Naive thymus-derived CD8-positive, alpha-beta T cell (primary cell): ENCODE measurements at places on chromosomes 7 and 10.

GRCh38 chr10:84015877-84016595 lies 123.3 kb upstream of the GHITM start:
- DNase-seq, result no peak

- no peak for DNase-seq
Measured at GRCh38 chr10:45241865-45242520, 73.4 kb downstream of the OR13A1 start.

GRCh38 chr10:42875798-42876341 lies 93.3 kb downstream of the BMS1 start:
- DNase-seq, result no peak

DNA sequence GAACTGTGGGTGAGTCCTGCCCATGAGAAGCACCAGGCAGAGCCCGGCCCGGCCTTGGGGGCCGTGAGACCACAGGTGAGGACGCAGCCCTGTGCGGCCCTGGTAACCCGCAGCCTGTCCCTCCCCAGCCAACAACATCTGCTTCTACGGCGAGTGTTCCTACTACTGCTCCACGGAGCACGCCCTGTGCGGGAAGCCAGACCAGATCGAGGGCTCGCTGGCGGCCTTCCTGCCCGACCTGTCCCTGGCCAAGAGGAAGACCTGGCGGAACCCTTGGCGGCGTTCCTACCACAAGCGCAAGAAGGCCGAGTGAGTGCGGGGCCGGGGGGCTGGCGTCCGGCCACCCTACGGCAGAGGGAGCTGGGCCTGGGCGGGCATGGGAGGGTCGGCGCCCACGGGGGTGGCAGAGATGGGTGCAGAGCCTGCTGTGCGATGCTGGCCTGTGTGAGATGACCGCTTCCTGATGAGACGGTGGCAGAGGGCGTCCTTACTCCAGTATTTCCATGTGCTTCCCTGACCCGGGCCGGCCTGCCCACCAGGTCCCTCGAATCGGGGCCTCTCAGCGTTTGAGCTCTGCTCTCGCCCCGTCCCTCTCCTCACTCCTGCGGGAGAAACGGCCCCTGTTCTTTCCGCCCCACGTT lies 34.1 kb upstream of the FOXL3 start:
- no peak for DNase-seq

DNA sequence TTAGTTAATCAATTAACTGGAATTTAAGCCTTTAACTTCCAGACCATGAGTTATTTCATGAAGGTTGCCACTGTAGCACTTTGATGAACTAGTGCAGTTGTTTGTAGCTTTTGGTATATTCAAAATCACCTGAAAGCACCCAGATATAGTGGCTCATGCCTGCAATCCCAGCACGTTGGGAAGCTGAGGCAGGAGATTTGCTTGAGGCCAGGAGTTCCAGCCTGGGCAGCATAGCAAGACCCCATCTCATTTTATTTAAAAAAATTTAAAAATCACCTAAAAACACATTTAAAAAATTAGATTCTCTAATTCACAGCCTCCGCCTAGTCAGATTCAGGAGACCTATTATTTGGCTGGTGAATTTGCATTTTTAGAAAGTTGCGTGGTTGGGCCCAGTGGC lies 9.0 kb downstream of the TBC1D12 start:
- DNase-seq, result no peak

- DNase-seq, result no peak
Measured at GRCh38 chr10:68566351-68566750, 6.2 kb downstream of the TET1 start.

GRCh38 chr10:118955531-118955930 lies 74.0 kb upstream of the NANOS1 start:
- DNase-seq, result no peak

GRCh38 chr10:112246-112645 lies 23.0 kb upstream of the ZMYND11 start:
- DNase-seq, result no peak

GRCh38 chr10:72085864-72086465 lies 2.4 kb downstream of the SPOCK2 start:
- DNase-seq, result no peak

DNA sequence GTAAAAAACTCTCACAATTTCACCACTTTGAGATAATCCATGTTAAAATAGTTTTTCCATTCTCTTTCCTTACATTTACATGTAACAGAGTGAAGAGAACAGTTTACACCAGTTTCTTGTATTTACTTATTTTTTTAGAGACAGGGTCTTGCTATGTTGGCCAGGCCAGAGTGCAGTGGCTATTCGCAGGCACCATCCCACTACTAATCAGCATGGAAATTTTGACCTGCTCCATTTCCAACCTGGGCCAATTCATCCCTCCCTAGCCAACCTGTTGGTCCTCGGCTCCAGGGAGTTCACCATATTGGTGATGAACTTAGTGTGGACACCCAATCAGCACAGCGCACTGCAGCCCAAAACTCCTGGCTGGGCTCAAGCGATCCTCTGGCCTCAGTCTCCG lies 74.1 kb downstream of the LYZL2 start:
- DNase-seq, result no peak

DNA sequence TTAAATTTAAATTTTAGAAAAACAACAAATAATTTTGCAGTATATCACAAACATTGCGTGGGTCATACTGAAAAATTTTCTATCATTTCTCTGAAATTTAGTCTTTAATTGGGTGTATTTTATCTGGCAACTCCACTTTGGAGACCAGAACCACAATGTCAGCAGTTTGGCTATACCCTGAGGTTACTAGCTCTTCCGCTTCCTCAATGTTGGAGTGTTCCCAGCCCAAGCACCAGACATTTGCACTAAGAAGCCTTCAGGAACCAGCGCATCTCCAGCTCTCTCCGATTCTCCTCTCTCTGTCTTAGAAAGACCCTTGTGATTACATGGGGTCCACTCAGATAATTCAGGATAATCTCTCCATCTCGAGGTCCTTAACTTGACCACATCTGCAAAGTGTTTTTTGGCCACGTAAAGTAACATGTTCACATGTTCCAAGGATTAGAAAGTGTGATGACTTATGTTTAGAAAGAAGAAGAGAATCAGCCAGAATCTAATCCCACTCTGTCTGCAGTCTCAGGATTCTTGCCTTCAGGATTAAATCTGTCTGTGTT lies 43.1 kb upstream of the ADRB1 start:
- no peak for DNase-seq

DNA sequence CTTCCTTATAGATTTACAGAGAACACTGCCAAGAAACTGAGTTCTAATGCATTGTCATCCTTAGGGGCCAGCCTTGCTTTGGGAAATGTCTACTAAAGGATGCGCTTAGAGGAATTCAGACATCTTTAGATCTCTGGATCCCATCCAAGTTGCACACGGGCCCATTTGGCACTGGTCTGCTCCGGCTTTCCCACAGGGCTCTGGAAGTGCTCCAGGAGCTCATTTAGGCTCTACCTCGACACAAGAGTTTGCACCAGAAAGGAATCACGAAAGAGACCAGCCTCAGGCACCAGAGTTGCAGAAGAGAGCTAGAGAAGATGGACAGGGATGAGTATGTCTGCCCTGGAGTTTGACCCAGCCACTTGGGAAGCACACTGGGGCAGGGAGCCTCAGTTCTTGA lies 150.1 kb upstream of the TMEM72 start:
- DNase-seq, result no peak

- DNase-seq, result peak; percentile 63
Measured at GRCh38 chr10:79322616-79323543, 24.4 kb upstream of the PPIF start.

DNA sequence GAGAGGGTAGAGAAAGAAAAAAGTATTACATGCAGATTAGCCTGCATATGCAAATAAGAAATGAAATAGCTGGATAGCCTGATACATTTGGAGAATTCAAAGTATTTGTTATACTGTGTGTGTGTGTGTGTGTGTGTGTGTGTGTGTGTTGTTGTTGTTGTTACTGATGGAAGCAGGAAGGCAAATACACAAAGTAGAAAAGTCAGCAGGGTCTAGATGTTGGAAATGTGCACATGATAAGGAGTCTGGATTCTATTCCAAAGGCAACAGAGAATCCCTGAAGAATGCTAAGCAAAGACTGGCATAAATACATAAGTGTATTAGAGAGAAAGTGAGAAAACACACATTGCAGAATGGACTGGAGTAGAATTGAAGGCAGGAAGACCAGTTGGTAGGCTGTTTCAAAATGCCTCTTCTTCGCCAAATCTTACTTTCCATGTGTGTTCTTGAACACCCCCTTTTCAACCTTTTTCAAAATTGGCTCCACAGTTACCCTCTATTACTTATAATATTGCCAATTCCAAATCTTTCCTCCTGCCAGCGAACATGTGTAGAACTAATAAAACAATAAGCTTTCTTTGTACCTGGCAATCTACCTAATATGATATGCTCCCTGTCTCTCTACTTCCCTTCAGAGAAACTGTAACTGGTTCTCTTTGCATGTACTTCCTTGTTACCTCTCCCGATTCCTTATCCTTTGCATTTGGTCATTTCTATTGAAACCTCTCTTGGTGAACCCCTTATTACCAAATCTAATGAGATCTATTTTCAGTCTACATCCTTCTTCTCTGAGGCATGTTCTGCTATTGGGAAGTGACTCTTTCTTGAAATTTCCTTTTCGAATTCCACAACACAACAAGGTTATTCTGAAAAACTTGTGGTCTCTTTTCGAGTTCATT lies 6.2 kb downstream of the CPED1 start:
- DNase-seq, result no peak
